ENCODE measurements at places on chromosomes 12 and 14.

- DNase-seq, result no peak
Measured at GRCh38 chr12:873954-874353, 75.5 kb downstream of the RAD52 start.

GRCh38 chr12:88185279-88185678, 43.2 kb downstream of the TMTC3 start:
- no peak for DNase-seq

- no peak for DNase-seq
Measured at GRCh38 chr12:132602572-132603239, 7.7 kb downstream of the LRCOL1 start.

GRCh38 chr12:1692226-1692625, 1.4 kb downstream of the ADIPOR2 start:
- DNase-seq, result no peak

DNA sequence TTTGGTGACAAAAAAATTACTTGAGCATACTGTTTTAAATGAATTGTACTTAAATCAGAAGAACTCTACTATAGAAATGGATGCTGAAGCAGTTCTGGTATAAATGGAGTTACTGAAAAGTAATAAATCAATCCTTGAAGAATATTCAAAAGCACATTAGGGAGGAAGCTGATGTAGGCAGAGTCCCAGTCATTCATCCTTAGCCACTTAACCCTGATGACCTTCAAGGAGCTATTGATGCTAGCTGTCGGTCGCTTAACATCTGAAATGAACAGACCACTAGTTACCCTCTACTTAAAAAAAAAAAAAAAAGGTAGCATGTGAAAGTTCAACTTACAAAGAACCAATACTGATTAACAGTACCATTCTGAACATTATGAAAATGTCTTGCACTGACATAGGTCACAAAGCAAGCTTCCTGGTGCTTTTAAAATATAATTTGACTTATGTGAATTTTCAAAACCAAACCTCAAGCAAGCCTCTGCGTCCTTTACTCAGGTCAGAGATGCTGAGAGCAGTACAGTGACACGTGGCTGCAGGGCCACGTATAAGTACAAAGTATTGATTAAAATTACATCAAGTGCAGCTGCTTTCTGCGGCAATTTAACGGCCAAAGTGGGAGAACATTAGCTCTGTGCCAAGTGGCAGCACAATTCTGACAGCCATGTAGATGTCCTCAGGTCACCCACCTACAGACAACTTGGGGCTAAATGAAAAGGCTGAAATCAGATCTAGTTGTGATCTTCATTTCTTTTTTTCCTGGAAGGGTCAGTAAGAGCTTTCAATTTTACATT, 18.1 kb downstream of the PPM1H start:
- DNase-seq, result no peak

GRCh38 chr14:76086636-76087035, 65.1 kb upstream of the GPATCH2L start:
- no peak for DNase-seq

- no peak for DNase-seq
Measured at GRCh38 chr14:34172550-34173368, 221.9 kb upstream of the EGLN3 start.

GRCh38 chr14:54098536-54098935, 141.9 kb upstream of the BMP4 start:
- no peak for DNase-seq

- DNase-seq, result no peak
Measured at GRCh38 chr12:89346741-89347324, 5.5 kb downstream of the DUSP6 start.

DNA sequence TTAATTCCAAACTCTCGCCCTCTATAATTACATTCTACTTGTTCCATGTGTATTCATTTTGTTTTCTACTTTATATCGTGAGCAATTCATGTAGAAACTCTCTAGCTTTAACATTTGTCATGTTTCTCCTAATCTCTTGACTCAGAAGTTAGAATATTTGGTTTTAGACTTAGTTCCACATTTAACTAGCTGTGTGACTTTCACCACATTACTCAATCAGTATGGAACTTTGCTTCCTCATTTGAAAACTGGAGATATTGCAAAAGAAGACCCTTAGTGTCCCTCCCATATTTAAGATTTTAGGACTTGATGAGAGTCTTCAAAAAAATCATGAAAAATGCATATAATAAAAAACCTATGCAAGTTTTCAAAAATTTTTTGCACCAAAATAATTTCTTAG, 447.5 kb downstream of the GXYLT1 start:
- DNase-seq, result no peak

GRCh38 chr14:100827101-100828021, 1.4 kb downstream of the MEG3 start:
- DNase-seq, result no peak

GRCh38 chr14:100738269-100738691, 11.6 kb downstream of the DLK1 start:
- no peak for DNase-seq

DNA sequence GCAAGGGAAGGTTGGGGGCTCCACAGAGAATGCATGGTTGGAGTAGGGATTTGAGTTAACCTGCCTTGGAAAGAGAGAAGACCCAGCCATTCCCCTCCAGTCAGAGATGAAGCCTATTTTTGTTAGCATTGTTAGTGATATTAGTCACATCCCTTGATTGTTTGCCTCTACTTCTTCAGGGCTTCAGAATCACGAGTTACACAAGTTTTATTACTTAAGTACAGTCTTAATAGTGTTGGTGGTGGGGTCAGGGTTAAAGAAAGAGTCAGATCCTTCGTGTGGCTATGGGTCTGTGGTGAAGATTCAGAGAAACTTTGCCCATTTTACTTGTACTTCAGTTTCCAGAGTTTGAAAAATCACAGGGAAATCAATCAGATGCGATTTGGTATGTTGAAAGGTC, 363.1 kb downstream of the LRIG3 start:
- DNase-seq, result no peak

DNA sequence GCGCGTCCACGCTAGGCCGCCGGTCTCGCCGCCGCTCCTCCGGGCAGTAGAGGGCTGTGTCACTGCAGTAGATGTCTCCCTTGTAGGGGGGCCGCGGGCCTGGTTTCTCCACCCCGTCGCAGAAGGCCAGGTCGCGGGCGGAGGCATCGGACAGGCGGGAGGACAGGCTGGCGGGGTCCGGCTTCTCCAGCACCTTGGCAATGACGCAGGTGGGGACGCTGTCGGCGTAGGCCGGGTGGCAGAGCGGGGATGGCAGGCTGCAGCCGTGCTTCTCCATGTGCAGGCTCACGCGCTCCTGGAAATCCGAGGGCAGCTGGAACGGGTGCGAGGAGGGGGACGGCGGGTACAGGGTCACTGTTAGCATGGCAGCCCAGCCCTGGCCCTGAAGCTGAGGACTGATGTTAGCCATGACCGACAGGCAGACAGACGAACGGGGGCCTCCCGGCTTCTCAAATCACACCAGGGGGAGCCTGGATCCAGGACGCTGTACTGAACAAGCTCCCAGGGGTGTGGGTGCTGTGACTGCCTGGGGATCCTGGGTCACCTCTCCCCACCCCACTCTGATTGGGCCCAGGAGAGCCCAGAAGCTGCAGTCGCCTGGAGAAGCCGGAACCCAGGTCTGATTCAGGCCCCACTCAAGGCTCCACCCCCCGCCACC, 48.1 kb downstream of the BEGAIN start:
- DNase-seq, result no peak

DNA sequence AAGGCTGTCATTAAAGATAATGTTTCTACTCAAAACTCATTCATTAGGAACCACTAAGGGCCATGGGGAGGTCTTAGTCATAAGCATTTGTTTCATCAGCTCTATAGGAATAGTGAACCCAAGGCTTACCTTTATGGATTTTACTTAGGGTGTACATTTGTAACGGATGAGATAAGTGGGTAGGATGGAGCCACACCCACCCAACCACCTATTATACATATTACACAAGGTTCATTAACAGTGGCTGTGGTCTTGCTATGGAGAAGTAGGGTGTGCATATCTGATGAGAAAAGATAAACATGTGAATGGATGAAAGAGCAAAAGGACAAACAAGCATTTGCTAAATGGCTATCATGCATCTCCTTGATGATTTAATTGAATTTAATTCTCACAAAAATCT, 39.6 kb upstream of the ITPR2 start:
- no peak for DNase-seq

GRCh38 chr14:61147831-61148549, 133.1 kb downstream of the TMEM30B start:
- no peak for DNase-seq

- DNase-seq, result peak; percentile 83
Measured at GRCh38 chr12:123601602-123602489, at the start of gene DDX55. Gene DDX55 (plus strand): TSS chr12:123602099. CDS start chr12:123602149, 50 bp downstream.

DNA sequence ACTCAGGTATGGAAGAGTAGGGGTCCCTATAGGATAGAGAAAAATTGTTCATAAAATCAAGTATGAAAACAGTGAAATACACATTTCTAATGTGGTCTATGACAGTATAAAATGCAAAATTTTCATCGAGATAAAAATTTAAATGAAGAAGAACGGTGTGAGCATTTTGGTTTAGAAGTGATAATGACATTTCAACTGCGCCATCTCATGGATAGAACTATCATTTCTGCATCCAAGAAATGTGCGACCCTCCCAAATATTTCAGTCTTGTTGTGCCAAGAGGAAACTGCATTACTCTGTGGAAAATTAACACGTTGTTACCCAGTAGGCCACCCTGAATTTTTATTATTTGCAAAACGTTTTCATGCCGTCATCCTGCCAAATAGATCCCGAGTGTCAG, 108.8 kb downstream of the CRACR2A start:
- no peak for DNase-seq

DNA sequence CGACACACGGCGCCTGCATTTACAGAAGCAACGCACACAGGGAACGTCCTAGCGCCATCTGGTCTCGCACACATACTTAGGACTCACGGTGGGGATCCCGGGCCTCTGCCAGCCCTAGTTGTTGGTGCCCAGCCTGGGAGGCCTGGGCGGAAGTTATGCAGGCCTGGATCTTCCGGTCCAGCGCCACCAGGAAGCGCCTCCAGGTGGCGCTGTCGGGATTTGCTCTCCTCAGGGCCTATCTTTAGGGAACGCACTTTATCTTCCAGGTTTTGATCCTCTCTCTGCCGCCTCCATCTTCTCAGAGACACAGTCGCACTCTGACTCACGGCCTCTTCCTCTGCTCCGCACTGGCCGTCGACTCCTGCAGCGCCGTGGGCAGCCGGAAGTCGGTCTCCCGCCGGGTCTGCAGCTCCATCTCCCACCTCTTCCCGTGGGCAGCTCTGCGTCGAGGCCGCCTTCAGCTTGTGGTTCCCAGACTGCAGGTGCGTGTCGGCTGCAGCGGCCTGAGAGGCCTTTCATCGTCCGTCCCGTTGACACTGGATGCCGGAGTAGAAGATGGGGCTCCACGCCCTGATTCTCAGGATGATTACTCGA, 760.4 kb downstream of the TMEM121 start:
- no peak for DNase-seq

DNA sequence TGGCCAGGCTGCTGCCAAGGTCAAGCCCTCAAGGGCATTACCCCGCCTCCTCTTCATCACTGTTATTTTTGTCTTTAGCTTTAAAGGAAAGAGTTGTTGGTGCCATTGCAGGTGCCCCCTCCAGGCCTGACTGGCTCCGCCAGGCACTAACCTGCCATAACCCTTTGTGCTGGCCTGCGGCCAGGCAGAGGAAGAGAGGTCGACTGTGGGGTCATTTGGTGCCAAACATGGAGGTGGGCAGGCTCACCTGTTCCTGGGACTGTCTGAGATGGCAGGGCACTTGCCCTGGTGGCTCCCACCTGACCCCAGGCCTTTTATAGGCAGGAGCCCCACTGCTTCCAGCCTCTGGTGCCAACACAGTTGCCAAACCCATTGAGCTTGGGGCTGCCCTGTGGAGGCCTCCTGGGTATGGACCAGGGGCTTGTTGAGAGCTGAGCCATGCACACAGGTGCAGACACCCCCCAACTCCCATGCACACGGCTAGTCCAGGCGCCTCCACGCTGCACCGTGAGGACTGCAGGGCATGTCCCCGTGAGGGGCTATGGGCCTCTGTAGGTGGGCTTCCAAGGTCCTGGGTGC, 29.4 kb upstream of the PLD4 start:
- no peak for DNase-seq

GRCh38 chr12:54590978-54591591, 2.6 kb upstream of the PPP1R1A start:
- no peak for DNase-seq

GRCh38 chr12:28278499-28278898, 88.2 kb downstream of the CCDC91 start:
- DNase-seq, result no peak

DNA sequence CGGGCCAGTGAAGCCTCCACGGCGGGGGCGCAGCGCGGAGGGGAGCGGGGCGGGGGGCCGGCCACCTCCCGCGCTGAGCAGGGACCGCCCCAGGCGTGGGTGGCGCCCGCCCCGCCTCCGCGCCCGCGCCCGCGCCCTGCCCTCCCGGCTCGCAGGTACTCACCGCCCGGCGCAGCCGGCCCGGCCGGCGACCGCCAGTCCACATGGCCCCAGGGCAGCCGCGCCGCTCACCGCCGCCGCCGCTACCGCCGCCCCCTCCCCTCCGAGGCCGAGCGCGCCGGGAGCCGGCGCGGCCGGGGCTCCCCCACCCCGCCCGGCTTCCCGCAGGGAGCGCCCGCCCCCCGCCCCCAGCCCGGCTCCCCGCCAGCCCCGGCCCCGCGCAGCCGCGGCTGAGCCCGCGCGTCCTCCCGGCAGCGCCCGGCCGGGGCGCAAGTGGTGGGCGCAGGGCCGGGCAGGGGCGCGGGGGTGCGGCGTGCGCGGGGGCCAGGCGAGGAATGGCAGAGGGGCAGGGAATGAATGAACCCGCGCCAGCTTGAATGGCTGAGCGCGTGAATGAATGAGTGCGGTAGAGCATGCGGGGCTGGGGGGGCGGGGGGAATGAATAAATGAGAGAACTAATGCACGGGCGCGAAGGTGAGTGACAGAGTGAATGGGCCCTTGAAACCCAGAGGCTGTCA, at the start of gene BEGAIN:
BEGAIN (minus strand) TSS at position 332 of the 677 bp plus-strand sequence; CDS start at position 205, 127 bp downstream.
- no peak for DNase-seq

- no peak for DNase-seq
Measured at GRCh38 chr12:74105434-74105833, 432.2 kb upstream of the ATXN7L3B start.

GRCh38 chr14:94673071-94673470, 60.9 kb downstream of the SERPINA3 start:
- DNase-seq, result no peak

GRCh38 chr14:56064513-56064912, 53.7 kb upstream of the PELI2 start:
- DNase-seq, result no peak

GRCh38 chr14:66043921-66044320, 442.2 kb upstream of the CCDC196 start:
- DNase-seq, result no peak

DNA sequence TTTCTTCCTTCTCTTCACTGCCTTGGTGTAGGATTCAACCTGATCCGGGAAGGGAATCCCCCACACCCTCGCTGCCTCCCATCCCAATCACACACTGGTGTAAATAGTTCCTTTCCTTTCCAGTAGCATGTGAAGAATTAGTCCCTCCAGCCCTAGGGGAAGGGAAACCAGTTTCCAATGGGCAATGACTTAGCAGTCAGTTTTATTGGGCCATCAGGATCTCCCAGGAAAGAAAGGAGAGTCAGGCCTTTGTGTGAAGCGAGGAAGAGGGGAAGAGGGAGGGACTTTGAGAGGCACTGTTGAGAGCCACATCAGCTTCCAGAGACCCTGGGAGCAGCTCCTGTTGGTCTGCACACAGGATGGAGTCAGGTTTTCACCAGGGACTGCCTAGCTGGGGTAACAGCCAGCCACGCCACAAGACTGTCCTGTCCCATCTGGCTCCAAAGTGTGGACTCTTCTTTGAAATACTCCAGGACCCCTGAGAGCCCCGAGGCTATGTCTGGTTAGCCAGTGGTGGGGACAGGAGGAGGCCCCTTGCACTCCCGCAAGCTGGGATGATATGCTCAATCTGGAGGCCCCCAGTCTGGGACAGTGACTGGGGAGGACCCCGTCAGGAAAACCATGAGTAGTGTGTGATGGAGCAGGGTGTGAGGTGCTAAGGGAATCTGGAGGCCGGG, 27.9 kb downstream of the MOAP1 start:
- no peak for DNase-seq
